ENCODE measurements at places on chromosomes 4 and X. TPM values are rescaled to one million over a fixed set of nuclear protein-coding genes. Genes with fewer than 3 reads are reported as not detected.
A peak's percentile ranks its signal among the peaks of the same experiment; 100 is the strongest.

GRCh38 chrX:136166221-136166855 is 19.0 kb downstream of the FHL1 start:
- H3K4me3 ChIP-seq, result no peak overlapping the region
- H3K27ac ChIP-seq, result no peak overlapping the region
- no peaks in the 10 kb centered on the region for H3K36me3 ChIP-seq
- H3K27me3 ChIP-seq, result no peaks in the 10 kb centered on the region
- DNase-seq, result no peak

DNA sequence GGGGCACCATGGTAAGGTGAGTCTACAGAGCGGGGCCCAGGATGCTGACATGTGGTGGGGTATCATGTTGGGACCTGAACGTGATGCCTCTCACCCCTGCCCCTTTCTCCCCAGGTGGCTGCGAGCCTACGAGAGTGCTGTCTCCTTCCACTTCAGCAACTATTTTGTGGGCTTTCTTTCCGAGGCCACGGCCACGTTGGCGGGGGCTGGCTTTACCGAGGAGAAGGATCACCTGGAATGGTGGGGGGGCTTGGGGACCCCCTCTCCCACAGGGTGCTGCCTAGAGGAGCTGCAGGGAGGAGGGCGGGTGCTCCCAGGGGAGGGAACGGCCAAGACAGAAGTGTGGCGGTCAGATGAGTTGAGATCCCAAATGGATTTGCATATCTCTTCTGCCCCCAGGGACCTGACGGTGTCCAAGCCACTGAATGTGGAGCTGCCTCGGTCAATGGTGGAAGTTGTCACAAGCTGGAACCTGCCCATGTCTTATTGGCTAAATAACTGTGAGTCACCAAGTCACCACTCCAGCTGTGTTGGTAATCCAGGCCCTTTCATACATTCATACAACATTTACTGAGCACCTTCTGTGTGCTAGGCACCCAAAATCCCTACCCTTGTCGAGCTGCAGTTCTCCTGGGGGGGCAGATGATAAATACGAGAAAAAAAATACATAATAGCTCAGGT is 5.5 kb downstream of the PORCN start:
- H3K36me3 ChIP-seq, result no peaks in the 10 kb centered on the region
- H3K27ac ChIP-seq, result no peak overlapping the region
- H3K4me1 ChIP-seq, result no peaks in the 10 kb centered on the region
- H3K4me3 ChIP-seq, result no peak overlapping the region
- no peak for DNase-seq
- no peaks in the 10 kb centered on the region for H3K27me3 ChIP-seq

GRCh38 chr4:4578981-4579380 is 37.1 kb upstream of the STX18 start:
- no peaks in the 10 kb centered on the region for H3K36me3 ChIP-seq
- no peak for DNase-seq
- H3K4me1 ChIP-seq, result no peaks in the 10 kb centered on the region
- no peak overlapping the region for H3K27ac ChIP-seq

DNA sequence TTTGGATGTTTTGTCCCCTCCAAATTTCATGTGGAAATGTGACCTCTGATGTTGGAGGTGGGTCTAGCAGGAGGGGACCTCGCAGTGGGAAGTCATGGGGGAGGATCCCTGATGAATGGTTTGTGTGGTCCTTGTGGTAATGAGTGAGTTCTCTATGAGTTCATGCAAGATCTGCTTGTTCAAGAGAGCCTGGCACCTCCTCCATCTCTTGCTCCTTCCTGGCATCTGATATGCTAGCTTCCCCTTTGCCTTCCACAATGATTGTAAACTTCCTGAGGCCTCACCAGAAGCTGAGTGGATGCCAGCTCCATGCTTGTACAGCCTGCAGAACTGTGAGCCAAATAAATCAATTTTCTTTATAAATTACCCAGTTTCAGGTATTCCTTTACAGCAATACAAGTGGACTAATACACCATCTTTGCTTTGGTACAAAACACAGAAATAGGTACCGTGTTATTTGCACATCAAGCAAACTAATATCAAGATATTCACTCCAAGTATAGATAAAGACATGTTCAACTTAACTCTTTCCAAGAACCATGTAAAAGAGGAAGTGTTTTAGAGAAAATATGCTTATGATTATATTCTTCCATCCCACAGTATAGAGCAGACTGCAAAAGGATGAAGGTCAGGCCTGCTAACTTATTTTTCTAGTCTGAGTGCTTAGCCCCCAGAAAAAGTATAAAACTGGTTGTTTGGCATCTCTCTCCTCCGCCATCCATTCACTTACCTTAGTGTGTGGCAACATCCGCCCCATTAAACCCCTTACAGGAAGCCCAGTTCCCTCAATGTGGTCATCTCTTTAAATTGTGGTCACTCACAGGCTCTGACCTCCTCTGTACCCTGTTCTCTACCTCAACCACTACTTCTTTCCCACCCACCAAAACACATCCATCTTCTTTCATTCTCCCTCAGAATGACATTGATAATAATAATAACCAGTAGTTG is 6.7 kb downstream of the ARAP2 start:
- H3K4me3 ChIP-seq, result no peak overlapping the region
- H3K27me3 ChIP-seq, result no peaks in the 10 kb centered on the region
- no peak overlapping the region for H3K27ac ChIP-seq
- no peak for DNase-seq

DNA sequence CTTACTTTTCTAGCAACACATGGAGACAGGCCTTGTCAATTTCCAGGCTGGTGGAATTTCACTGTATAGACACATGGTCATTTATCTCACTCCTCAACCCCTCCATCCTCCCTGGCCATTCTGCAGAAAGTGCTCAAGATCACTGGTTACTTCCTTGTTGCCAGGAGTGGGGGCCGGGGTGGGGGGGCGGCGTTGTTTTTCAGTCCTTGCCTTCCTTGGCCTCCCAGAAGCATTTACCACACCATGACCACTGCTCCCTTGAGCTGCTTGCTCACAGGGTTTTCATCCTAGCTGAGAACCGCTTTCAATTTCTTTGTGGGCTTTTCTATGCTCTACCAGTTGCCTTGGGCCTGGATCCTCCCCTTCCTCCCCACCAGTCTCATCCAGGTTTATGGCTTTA is 14.1 kb upstream of the BCOR start:
- H3K4me3 ChIP-seq, result no peak overlapping the region
- no peak overlapping the region for H3K27ac ChIP-seq

DNA sequence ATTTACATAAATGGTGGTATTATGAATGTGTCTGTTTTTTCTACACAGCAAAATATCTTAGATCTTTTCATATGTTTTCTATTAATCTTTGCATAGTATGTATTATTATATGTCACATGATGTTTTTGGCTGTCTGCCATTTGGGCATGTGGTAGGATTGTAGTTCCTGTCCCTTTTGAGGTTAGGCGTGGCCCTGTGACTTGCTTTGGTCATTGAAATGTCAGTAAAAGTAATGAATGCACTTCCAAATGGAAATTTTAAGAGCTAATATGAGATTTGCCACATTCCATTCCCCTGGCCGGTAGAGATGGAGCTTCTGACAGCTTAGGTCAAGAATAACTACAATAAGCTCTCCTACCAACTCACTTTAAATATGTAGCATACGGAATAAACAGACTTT is 45.1 kb downstream of the JADE3 start:
- H3K4me1 ChIP-seq, result peaks cover 14% of the 10 kb centered on the region
- no peak overlapping the region for H3K4me3 ChIP-seq
- H3K27ac ChIP-seq, result no peak overlapping the region
- H3K27me3 ChIP-seq, result no peaks in the 10 kb centered on the region

DNA sequence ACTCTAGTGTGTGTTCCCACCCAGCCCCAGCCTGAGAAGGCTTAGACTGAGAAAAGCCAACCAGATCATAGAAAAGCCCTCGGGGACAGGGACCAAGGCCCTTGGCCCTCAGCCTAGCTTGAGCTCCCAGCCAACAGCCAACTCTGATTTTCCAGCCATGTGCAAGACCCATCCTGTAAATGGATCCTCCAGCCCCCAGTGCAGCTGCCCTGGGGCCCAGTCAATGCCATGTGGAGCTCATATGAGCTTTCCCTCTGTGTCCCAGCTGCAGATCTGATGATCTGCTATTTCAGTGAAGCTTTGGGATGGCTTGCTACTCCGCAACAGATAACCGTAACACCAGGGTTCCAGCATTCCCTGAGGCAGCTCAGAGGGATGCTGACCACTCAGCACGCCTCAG is 40.5 kb upstream of the CDKN2AIP start:
- peaks cover 7% of the 10 kb centered on the region for H3K4me1 ChIP-seq
- no peak for DNase-seq
- no peak overlapping the region for H3K4me3 ChIP-seq
- H3K27me3 ChIP-seq, result no peaks in the 10 kb centered on the region
- H3K27ac ChIP-seq, result no peak overlapping the region

- no peaks in the 10 kb centered on the region for H3K4me1 ChIP-seq
- peak; percentile 13 for DNase-seq
- no peaks in the 10 kb centered on the region for H3K27me3 ChIP-seq
- H3K27ac ChIP-seq, result no peak overlapping the region
- no peak overlapping the region for H3K4me3 ChIP-seq
Observed at GRCh38 chr4:106266201-106266600, 49.8 kb downstream of the TBCK start.

DNA sequence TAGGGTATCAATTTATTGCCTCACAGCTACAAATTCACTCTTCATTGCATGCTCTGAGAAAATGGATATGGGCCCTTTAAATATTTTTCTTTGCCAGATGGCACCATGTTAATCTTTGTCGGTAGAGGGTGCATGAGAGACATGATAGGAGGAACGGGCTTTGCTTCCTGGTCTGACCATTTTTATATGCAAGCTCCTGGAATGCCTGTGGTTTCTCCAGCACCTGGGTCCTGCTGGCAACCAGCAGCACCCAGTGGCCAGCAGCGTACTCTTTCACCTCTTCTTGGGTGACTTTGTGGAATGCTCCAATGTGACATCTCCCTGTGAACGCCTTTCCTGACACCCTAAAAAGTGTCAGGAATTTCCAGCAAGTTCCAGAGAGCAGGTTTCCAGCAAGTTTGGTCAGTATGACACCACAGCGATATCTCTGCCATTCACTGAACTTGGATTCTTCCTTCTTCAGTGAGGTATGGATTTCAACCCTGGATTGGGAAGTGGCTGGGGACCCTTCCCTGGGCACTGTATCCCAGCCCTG is 140.3 kb upstream of the PGRMC2 start:
- H3K36me3 ChIP-seq, result no peaks in the 10 kb centered on the region
- H3K27ac ChIP-seq, result peak overlapping the region; percentile 63
- no peak overlapping the region for H3K4me3 ChIP-seq

DNA sequence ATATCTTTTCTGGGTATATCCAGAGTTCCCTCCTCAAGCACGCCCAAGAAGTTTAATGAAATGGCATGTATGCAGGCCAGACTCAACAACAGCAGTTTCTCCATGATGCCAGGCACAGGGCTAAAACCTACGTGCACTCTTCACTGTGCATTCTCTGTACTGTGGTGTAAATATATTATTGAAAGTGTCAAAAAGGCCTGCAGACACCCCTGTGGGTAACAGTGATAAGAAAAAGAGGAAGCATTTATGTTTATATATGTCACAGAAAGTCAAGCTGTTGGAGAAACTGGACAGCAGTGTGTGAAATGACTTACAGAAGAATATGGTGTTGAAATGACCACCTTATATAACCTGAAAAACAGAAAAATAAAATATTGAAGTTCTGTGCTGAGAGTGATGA is 29.6 kb upstream of the DCAF8L1 start:
- H3K4me3 ChIP-seq, result no peak overlapping the region
- H3K36me3 ChIP-seq, result no peaks in the 10 kb centered on the region
- DNase-seq, result no peak
- H3K27me3 ChIP-seq, result no peaks in the 10 kb centered on the region

- no peaks in the 10 kb centered on the region for H3K36me3 ChIP-seq
- no peak overlapping the region for H3K4me3 ChIP-seq
- no peaks in the 10 kb centered on the region for H3K27me3 ChIP-seq
- H3K4me1 ChIP-seq, result no peaks in the 10 kb centered on the region
- DNase-seq, result no peak
Observed at GRCh38 chrX:9829308-9830267, 43.4 kb downstream of the SHROOM2 start.

DNA sequence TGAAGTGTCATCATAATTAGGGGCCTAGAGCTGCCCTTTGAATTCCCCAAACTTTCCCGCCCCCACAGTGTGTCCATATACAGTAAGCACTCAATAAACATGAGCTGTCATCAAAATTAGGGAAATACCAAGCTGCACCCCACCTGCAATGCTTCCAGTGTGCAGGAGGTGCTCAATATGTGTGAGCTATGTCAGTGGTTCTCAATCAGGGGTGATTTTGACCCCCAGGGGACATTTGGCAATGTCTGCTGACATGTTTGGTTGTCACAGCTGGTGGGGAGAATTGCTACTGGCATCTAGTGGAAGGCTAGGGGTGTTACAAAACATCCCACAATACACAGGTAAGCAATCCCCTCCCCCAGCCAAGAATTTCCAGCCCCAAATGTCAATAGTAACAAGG is 748 bp downstream of the CFP start:
- H3K27ac ChIP-seq, result no peak overlapping the region
- H3K36me3 ChIP-seq, result no peaks in the 10 kb centered on the region
- H3K4me1 ChIP-seq, result no peaks in the 10 kb centered on the region

- peaks cover 5% of the 10 kb centered on the region for H3K4me1 ChIP-seq
- DNase-seq, result no peak
- no peaks in the 10 kb centered on the region for H3K36me3 ChIP-seq
- peak overlapping the region; percentile 88 for H3K4me3 ChIP-seq
- H3K27me3 ChIP-seq, result no peaks in the 10 kb centered on the region
Observed at GRCh38 chr4:25235401-25235800, 1.6 kb downstream of the PI4K2B start.

GRCh38 chrX:1274786-1275185 is 6.2 kb downstream of the CSF2RA start:
- no peak overlapping the region for H3K27ac ChIP-seq
- no peaks in the 10 kb centered on the region for H3K4me1 ChIP-seq
- H3K36me3 ChIP-seq, result no peaks in the 10 kb centered on the region

- no peak overlapping the region for H3K27ac ChIP-seq
- DNase-seq, result no peak
- H3K4me1 ChIP-seq, result no peaks in the 10 kb centered on the region
- H3K4me3 ChIP-seq, result no peak overlapping the region
- no peaks in the 10 kb centered on the region for H3K36me3 ChIP-seq
- H3K27me3 ChIP-seq, result no peaks in the 10 kb centered on the region
Observed at GRCh38 chr4:71275004-71275403, 63.8 kb upstream of the SLC4A4 start.

The BEX4 gene
- 1.1 TPM for total RNA-seq

The PPP1R2C gene
- total RNA-seq, result not detected

The MOSPD2 gene
- 8.7 TPM for total RNA-seq

The GPR143 gene
- total RNA-seq, result not detected

The S100P gene
- 2.3 TPM for total RNA-seq

The ABCD1 gene
- 86.6 TPM for total RNA-seq

The NAA11 gene
- not detected for total RNA-seq

The PNCK gene
- total RNA-seq, result 2.3 TPM

All from Panc1 (cell line).